ENCODE measurements at places on chromosomes 13 and 19.
A peak's percentile ranks its signal among the peaks of the same experiment; 100 is the strongest.

GRCh38 chr13:91417660-91418325 lies 19.4 kb downstream of the GPC5 start:
- DNase-seq: no peak

DNA sequence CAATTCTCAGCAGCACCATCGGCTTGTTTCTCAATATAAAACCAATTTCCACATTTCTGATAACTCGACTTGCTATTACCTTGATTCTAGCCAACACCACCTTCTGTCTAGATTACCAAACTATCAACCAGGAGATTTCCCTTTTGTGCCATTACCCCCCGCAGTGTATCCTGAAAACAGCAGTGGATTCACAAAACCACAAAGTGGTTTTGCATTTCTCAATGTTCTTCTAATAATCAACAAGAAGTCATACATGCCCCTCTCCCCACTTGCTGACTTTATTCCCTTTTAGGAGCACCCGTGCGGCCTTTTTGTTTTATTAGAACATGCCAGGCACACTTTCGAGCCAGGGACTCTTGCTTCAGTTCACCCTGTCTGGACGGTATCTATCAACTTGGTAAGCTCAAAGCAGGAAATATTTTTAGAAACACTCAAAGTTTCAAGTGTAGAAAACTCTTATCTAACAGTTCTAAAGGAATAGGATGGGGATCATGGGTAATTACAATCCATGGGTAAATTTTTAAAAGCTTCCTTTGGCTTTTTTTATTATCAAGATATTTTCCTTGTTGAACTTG lies 967.4 kb downstream of the EFNB2 start:
- no peak for DNase-seq

GRCh38 chr19:54142166-54142780 lies 4.7 kb downstream of the CNOT3 start:
- no peak for DNase-seq

DNA sequence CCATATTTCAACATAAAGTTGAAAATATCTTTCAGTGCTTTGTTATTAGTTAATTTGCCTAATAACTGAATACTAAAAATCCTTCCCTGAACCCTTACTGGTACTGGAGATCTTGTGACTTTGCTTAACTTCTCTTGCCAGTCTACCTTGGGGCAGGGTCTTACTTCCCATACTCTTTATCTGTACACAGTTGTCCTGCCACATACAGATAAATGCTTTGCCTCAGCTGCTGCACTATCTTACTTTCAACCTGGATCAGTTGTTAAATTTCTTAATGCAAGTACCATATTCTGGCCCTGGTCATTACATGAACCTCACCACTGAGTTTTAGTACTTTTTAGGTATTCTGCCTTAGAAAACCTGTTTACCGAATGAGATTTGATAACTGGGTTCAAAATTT lies 107.6 kb downstream of the PIBF1 start:
- DNase-seq: no peak

DNA sequence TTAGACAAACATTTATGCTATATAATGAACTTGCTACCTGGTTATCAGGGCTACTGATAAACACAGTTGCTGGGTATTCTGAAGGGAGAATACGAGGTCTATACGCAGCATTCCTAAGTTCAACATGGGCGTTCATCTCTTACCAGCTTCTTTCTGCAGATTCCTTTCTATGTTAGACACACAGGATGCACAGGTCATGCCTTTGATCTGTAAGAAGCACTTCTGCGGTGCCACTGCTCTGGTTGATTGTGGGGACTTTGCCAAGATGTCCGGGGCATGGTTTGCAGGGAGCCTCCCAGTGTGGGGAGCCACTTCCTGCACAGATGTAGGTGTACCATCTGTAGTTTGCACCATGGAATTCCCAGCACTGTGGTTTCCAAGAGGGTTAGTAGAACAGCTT lies 40.9 kb downstream of the ATP7B start:
- no peak for DNase-seq

DNA sequence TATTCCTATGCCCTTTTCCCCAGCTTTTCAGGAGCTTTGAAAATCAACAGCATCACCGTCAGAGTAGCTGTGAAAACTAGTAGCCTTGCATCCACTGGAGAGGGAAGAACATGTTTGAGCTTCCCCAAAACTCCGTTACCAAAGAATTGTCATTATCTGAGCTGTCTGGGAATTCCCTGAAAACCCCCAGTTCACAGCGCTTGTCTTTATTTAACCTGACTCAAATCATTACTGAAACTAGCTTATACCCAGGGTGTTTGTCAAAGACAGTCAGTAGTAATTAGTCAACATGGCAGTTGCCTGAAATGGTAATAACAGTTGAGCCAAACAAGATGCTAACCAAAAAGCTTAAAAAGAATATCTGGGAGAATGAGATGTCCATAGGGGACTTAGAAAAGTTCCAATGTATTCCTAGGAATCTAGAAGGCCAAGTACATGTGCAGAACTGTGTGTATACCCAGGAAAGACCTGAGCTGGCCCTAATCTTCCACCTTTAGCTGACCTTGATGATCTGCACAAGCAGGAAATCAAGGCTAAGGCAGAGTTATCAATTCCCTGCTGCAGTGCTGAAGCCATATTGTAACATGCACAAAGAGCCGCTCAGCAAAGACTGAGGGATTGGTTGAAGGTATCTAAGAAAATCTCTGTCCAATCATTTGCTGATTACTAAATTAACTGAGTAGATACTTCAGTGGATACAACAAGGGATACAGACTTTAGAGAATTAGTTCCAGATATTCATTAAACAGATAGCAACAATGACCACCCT lies 130.8 kb downstream of the KL start:
- no peak for DNase-seq

DNA sequence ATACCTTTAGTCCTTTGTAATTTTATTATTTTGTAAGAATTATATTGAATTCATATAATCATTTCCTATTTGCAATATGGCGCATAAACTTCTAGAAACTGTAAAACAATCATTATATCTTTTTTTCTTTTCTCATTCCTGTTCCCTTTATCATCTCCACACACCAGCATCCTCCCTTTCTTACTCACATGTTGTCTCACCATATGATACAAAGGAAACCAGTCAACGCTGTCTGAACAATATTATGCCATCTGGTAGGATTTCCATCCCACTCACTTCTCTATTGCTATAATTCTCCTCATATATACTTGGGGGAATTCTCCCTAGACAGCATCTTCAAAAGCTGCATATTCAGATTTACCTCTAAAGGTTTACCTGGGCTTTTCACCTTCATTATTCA lies 389.8 kb downstream of the NDFIP2 start:
- peak; percentile 5 for DNase-seq

DNA sequence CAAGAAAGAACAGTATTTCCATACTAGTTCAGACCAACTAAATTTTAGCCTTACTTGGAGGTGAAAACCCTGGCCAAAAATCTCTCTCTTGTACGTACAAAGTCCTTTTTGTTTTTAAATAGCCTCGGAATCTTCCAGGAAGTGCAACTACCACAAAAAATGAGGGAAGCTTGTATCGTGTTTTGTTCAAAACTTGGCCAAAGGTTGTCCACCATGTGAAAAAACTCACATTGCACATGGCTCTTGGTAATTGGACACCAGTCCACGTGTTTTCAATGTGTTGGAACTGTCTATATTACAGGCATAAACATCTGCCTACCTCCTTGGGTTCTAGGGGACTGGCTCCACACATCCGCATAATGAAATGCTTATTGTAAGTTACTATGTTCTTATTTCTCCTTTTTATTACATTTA lies 15.2 kb upstream of the STRN4 start:
- peak; percentile 55 for DNase-seq

GRCh38 chr13:32837973-32838927 lies 178.0 kb upstream of the KL start:
- no peak for DNase-seq

GRCh38 chr13:28220166-28220565 lies 81.8 kb downstream of the PAN3 start:
- peak; percentile 25 for DNase-seq

GRCh38 chr19:50224986-50225747 lies 21.7 kb downstream of the MYH14 start:
- DNase-seq: no peak

- no peak for DNase-seq
Observed at GRCh38 chr13:98960606-98961502, 17.0 kb downstream of the DOCK9 start.

DNA sequence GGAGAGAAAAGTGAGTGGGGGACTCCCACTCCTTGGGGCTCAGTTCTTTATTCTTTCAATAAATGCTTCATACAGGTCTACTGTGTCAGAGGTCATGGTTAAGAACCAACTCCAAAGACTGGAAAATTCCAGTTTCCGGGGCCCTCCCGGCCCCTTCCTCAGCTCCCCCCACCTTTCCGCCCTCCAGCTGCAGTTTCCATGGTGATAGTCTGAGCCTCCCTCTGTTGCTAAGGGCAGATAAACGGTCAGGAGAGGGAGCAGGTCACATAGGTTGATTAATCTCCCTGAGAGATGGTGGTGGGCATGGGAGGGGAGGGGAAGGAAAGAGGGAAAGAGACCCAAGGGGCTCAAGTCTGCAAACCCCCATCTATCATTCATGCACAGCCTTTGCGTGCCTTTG lies 131.5 kb upstream of the USP29 start:
- DNase-seq: no peak

DNA sequence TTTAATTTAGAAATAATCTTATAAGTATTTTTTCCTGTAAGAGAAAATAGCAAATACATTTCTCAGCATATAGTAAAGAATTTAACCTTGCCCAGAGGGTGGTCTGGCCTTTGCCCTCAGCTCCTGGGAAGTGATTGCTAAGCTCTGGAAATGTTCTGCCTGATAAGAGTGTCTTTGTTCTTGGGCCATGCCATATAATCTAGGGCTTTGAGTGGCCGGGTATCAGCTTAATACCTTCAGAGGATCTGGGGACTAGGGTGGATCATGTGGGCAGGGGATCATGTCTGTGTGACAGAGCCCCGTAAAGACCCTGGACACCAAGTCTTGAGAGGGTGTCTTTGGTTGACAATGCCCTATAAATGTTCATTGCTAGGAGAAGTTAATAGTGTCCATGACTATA lies 1032.4 kb upstream of the MIR17HG start:
- DNase-seq: no peak

DNA sequence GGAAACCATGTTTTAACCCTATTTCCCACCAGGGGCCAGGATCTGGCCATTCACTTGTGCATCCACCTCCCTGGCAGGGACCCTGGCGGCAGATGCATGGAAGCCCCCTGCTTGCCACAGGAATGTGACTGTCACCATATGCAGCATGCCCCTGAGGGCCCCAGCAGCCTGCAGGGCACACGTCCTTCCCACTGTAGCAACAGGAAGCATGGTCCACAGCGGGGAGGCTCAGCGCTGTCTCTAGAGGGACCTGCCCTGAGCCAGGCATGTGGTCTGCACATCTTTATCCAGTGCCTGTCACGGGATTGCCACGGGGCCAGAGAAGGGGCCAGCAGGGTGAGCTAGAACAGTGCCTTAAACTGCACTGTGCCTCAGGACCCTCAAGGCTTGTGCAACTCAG lies 34.9 kb upstream of the MCF2L start:
- DNase-seq: no peak

DNA sequence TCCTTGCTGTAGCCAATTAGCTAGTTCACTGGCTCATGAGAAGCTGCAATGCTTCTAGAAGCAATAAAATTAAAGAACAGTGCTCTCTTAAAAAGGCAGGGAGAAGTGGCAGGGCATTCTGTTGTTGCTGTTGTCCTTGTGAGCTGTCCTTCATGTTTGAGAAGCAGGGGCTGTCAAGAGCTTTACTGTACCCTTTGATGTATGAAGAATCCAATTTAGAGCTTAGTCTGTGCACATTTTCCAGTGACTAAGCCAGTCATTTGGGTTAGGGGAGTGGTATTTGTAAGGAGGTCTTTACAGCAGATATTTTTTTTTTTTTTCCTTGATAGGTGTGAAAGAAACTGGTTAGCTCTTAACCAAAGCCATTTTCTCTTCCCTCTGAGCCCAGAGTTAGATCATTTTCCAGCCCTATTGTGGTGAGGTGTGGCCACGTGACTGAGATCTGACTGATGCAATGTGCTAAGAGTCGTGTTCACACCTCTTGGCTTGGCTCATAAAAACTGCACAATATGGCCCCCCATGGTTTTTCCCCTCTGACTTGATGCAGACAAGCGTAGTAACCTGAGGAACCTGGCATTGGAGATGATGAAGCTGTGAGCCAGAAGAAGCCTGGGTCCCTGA lies 309.6 kb upstream of the TMTC4 start:
- DNase-seq: no peak

GRCh38 chr19:5290336-5291262 lies 50.0 kb downstream of the PTPRS start:
- DNase-seq: no peak

- DNase-seq: peak; percentile 14
Observed at GRCh38 chr19:7211191-7211951, 82.8 kb downstream of the INSR start.

- DNase-seq: no peak
Observed at GRCh38 chr13:30388406-30389283, 33.6 kb upstream of the UBE2L5 start.

GRCh38 chr13:91630946-91631345 lies 232.5 kb downstream of the GPC5 start:
- DNase-seq: peak; percentile 13

DNA sequence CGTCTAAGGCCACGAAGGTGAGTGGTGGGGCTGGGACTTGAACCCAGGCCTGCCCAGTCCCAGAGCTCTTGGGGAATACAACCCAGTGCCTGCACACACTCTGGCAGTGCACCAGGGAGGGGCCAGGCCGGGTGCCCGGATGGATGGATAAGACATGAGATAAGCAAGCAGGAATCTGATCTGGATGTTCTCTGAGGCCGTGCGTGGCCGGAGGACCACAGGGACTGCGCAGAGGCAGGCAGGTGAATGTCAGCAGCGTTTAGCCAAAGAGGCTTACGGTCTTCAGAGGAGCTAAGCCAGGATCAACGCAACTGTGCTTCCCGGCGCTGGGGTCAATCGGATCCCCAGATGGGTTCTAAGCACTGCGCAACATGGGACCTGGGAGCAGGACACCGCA lies 1.5 kb downstream of the ZNF787 start:
- peak; percentile 44 for DNase-seq

DNA sequence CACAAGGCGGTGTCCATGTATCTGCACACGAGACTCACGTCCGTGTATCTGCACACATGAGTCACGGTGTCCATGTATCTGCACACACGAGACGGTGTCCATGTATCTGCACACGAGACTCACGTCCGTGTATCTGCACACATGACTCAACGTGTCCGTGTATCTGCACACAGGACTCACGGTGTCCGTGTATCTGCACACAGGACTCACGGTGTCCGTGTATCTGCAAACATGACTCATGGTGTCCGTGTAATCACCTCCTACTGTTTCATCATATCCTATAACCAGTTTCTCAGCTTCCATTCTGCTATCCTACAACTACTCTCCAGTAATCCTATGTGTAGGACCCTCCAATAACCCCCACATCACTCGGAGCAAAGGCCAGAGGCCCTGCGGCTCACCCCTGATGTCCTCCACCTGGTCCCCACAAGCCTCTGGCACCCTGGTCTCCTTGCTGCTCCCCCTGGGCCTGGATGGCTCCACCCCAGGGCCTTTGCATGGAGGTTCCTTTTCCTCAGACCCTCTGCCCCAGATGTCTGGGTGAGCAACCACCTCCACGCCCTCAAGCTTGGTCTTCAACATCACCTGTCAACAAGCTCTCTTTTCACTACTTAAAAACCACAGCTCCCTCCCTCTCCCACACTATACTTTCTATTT lies 2.5 kb upstream of the TMEM255B start:
- DNase-seq: no peak

GRCh38 chr13:113124211-113124970 lies 1.8 kb downstream of the F10 start:
- no peak for DNase-seq

- no peak for DNase-seq
Observed at GRCh38 chr19:3322199-3322978, 44.0 kb upstream of the NFIC start.

GRCh38 chr13:26600343-26600742 lies 42.9 kb downstream of the WASF3 start:
- peak; percentile 27 for DNase-seq

GRCh38 chr13:72963762-72964161 lies 95.0 kb upstream of the KLF5 start:
- DNase-seq: no peak
